ENCODE measurements at places on chromosomes 6 and 20. TPM values are rescaled to one million over a fixed set of nuclear protein-coding genes. Genes with fewer than 3 reads are reported as not detected.

GRCh38 chr6:13472976-13473767 is 14.2 kb downstream of the GFOD1 start:
- no peak for DNase-seq

DNA sequence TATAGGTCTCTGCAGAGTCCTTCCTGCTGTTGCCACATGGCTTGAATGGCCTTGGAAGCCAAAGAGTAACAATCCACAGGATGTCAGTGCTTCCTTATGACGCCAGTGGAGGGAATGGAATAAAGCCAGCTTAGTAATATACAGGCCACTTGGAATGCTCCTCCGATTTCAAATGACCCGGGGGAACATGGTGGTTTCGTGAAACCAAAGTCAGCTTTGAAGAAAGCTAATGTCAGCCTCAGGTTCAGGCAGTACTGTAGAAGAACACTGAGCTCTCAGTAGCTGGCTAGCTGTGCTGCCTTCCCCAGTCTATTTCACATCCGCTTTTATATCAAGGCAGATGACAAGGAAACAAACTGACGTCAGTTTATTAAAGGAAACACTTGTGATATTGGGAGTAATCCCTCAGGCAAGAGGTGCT is 189.1 kb downstream of the DTNBP1 start:
- no peak for DNase-seq

The SGK2 gene
- total RNA-seq, result 1.6 TPM

The MYMX gene
- not detected for total RNA-seq

DNA sequence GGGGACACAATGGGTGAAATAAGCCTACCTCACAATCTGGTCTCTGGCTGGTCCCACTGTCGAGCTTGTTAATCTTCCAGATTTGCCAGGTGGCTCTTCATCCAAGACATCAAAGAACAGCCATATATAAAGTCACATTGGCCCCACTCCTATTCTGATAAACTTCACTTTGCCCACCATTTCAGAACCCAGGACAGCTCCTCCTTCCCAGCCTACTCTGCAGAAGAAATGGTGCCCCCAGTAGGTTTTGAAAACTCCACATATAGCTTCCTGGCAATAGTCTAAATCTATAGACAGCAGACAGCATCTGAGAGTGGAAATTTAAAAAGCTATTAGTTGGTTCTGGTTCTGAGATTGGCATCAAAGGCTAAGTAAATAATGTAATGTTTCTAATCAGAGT is 143.1 kb upstream of the PCSK2 start:
- DNase-seq, result peak; percentile 20

The TRERF1 gene
- 14.0 TPM for total RNA-seq

DNA sequence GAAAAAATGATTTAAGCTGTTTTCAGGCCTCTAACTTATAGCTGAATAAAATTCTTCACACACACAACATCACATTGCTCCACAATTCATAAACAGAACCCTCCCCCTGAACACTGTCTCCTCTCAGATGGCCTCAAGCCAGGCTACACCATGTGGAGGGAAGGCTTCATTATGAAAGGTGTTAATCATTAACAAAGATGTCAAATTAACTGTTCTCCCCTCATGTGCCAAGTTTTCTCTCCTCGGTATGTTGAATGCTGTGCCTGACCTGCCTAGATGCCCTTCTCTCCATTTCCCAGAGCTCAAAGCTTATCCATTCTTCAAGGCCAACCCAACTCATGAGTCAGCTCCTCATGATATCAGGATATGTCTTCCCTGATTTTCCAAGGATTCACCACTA is 210.4 kb downstream of the GMDS start:
- DNase-seq, result no peak

- DNase-seq, result no peak
Measured at GRCh38 chr6:128064540-128064895, 163.7 kb upstream of the THEMIS start.
